Memory B cell (primary cell): ENCODE measurements at places on chromosomes 5 and 9.

- no peak for DNase-seq
Measured at GRCh38 chr5:94694671-94695070, 76.2 kb downstream of the SLF1 start.

GRCh38 chr5:172177176-172177575 is 10.8 kb downstream of the STK10 start:
- DNase-seq = no peak

DNA sequence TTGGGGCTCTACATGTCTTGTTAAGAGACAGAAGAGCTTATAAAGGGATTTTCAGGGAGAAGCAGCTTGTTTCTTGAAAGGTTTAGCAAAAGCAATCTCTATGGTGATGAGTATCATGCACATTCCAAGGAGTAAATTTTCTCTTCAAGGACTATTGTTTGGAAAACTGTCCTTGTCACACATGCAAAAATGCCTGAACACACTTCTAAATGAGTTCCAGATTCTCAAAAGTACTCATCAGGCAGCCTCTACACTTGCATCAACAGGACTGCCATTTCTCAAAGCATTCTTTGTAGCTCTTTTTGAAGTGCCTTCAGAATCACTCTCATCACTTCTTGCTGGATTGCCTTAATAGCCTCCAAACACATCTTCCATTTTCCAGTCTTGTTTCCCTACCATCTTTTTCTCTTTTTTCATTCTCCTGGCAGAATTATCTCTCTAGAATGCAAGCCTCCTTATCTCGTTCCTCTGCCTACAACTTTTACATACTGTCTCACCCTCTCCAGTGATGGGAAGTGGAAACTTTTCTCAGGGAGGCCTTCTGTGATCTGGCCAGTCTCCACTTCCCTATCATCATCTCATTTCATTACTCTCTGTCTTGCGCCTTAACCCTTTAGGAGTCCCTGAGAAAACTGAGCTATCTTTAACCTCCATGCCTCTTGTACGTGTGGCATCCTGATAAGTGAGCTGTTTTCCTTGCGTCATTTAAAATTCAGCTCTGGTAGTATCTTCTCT is 631.5 kb upstream of the TLE4 start:
- DNase-seq = no peak

DNA sequence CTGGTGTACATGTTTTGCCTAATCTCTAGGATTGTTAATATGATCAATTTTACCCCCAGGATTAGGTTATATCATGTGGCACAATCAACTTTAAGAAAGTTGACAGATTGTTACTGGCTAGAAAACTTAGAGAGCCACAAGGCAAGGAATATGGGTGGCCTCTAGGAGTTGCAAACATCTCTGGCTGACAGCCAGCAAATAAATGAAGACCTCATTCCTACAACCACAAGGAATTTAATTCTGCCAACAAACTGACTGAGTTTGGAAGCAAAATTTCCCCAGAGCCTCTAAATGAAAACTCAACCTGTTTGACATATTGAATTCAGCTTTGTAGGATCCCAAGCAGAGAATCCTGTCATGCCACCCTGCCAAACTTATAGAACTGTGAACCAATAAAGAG is 196.4 kb upstream of the PTGER4 start:
- DNase-seq = no peak

DNA sequence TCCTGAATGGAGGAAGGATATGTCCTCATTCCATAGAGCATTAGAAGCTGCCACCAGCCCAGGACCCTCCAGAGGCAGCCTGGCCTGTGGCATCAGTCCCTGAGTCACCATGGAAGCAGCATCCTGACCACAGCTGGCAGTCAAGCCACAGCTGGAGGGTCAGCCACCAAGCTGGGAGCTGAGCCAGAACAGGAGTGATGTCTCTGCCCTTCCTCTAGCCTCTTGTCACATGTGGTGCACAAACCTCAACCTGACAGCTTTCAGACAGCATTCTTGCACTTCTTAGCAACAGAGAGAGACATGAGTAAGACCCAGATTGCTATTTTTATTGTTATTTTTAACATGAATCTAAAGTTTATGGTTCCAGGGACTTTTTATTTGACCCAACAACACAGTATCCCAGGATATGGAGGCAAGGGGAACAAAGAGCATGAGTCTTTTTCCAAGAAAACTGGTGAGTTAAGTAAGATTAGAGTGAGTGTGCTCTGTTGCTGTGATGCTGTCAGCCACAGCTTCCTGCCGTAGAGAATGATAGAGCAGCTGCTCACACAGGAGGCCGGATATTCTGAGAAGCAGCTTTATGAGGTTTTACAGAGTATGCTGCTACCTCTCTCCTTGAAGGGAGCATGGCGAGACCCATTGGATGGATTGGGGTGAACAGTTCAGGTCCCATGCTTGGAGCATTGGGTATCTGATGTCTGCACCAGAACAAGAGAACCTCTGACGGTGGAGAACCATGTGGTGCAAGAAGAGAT is 13.0 kb upstream of the CYFIP2 start:
- DNase-seq = no peak

GRCh38 chr5:141875795-141876627 is 2.2 kb downstream of the PCDH1 start:
- DNase-seq = no peak

- DNase-seq = peak; percentile 2
Measured at GRCh38 chr5:165209101-165209727, 1703.8 kb downstream of the MAT2B start.

DNA sequence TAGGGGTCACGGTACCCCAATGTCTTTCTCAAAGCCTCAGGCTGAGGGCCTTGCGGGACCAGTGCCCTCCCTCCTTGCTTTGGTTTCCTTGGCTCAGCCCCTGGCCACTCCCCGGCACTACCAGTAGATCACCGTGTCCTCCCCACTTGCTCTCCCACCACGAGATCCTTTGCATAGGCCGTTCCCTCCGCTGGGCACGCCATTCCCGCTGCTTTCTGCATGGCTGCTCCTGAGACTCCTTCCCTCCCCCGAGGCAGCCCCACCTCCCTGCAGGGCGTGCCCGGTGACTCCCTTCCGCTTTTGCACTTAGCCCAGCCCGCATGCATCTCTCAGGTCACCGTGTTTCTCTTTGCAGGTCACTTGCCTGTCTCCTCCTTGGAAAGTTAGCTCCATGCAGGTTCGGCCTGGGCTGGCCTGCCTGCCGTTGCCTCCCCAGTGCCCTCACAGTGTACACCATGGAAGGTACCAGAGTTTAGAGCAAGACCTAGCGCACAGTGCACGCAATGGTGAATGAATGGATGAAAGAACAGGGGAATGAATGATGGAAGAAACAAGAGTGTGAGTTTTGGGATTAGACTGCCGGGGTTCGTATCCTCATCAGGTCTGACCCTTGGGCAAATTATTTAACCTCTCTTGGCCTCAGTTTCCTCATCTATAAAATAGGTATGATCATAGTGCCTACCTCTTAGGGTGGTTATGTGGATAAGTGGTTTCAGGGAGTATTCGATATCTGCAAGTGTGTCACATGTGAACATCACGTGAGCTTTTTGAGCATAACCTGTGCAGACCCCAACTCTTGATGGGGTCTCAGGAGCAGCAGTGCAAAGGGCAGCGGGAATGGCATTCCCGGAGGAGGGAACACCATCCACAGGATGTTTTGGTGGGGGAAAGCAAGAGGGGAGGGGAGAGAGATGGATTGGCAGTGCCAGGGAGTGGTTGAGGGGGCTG is 214.3 kb downstream of the C9orf50 start:
- DNase-seq = no peak

DNA sequence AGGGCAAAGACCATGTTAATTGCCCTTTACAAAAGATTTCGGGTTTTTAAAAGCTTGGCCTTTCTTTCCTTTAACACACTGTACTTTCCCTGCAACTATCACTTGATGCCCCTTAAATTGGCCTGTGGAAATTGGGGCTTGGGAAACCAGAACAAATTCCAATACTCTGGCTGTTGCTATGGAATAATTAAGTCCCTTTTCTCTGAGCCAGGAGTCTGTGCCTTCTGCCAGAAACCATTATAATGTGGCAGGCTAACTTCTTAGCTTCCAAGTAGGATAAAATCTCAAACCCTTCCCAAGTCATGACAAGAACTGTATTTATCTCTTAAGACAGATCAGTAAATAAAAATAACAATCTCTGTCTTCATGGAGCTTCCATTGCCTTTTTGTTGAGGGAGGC is 1.1 kb upstream of the SPINK1 start:
- no peak for DNase-seq

GRCh38 chr9:85404911-85405565 is 336.7 kb downstream of the AGTPBP1 start:
- no peak for DNase-seq
